ENCODE measurements at places on chromosomes 7 and 10. TPM values are rescaled to one million over a fixed set of nuclear protein-coding genes. Genes with fewer than 3 reads are reported as not detected.

DNA sequence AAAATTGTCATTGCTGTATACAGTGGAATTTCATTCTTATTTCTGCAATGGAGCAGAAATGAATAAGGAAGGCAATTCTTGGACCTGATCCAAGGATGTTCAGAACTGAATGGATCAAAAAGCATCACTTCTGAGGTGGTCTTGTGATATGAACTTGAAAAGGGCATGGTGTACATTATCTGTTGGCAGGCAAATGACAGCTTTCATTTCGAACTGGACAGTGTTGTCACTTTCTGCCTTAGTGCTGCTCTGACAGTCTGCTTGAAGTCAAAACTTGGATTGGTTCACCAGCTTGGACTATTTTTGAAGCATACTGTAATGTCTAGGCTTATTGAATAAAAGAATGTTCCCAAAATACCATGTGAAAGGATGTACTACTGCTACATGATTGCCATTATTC is 52.0 kb downstream of the VCL start:
- peaks cover 11% of the 10 kb centered on the region for H3K4me1 ChIP-seq
- no peaks in the 10 kb centered on the region for H3K27me3 ChIP-seq
- DNase-seq = no peak
- H3K27ac ChIP-seq = peak overlapping the region; percentile 43

DNA sequence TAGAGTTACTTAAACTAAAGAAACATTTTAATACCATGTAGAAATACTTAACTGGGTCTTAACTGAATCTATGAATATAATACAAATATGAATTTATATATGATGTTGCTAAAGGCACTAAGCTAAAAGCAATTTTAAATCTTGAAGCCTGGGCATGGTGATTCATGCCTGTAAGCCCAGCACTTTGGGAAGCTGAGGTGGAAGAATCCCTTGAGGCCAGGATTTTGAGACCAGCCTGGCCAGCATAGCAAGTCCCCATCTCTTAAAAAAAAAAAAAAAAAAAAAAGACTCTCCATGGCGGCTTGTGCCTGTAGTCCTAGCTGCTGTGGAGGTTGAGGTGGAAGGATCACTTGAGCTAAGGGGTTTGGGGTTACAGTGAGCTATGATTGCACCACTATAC is 95.3 kb downstream of the CCSER2 start:
- H3K36me3 ChIP-seq = no peaks in the 10 kb centered on the region
- H3K4me3 ChIP-seq = no peak overlapping the region
- H3K27me3 ChIP-seq = no peaks in the 10 kb centered on the region
- DNase-seq = no peak
- H3K27ac ChIP-seq = no peak overlapping the region
- H3K4me1 ChIP-seq = peaks cover 3% of the 10 kb centered on the region

- no peak overlapping the region for H3K4me3 ChIP-seq
- H3K4me1 ChIP-seq = no peaks in the 10 kb centered on the region
- no peaks in the 10 kb centered on the region for H3K36me3 ChIP-seq
Measured at GRCh38 chr7:70063371-70063770, 465.1 kb downstream of the AUTS2 start.

GRCh38 chr7:6502886-6503285 is 48.4 kb downstream of the GRID2IP start:
- H3K27me3 ChIP-seq = no peaks in the 10 kb centered on the region
- no peak for DNase-seq
- H3K36me3 ChIP-seq = no peaks in the 10 kb centered on the region
- H3K4me1 ChIP-seq = no peaks in the 10 kb centered on the region

DNA sequence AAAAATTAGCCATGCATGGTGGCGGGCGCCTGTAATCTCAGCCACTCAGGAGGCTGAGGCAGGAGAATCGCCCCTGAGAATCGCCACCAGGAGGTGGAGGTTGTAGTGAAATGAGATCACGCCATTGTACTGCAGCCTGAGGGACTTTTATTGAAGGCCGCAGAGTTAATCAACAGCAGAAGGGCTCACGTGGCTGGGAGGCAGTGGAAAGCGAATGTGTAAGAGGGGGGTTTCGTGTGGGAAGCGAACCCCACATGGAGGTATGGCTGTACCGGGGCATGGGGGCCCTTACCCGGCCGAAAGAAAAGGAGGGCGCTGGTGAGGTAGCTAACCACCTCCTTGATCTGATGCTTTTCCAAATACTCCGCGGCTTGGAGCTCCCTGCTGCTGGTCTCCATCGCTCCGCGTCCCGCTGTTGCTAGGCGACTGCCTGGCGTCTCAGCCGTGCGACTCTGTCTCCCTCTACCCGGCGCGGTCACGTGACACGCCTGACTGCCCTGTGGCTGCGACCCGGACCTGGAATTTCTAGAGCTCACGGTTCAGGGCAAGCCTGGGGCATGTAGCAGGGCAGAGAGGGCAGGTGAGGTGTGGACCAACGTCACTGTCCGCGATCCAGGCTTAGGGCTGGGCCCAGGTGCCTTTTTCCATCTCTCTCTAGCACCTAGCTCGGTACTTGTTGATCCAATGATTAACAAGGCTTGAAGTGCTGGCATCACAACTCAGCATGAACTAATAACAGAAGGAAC is at the start of gene EFCAB10:
TSS of gene EFCAB10 (minus strand) at position 428 of the 746 bp plus-strand sequence. CDS start at position 398, 30 bp downstream.
- no peak within 1 kb of the TSS for H3K27ac ChIP-seq
- H3K4me1 ChIP-seq = no peaks in the 10 kb centered on the region
- H3K4me3 ChIP-seq = no peak within 1 kb of the TSS
- no peaks in the 10 kb centered on the region for H3K27me3 ChIP-seq
- peak; percentile 59 for DNase-seq
- no peaks in the 10 kb centered on the region for H3K36me3 ChIP-seq

COL28A1 gene
- polyA plus RNA-seq = 0.26 TPM

OR6B1 gene
- not detected for polyA plus RNA-seq

HHEX gene
- 6.3 TPM for polyA plus RNA-seq

GJD4 gene
- not detected for polyA plus RNA-seq
